ENCODE measurements at places on chromosomes 16 and 17.
A peak's percentile ranks its signal among the peaks of the same experiment; 100 is the strongest.

DNA sequence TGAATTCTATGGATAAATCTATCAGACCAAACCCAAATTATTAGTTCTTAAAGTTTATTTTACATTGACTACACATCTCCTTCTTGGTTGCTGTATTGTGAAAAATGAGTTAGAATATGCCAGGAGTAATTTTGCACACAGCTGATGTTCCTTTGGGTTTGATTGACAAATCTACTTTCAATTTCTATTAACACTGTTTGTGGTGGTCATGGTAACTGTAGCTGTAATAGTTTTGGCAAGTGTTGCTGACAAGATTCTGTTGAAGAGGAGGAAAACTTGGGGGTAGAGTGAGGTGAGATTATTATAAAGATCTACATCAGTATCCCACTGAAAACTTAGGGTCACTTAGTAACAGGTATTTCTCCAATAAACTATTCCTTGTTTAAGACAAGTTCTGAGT, 30.3 kb downstream of the MRTFB start:
- no peak for DNase-seq

GRCh38 chr17:81481073-81481799, 31.4 kb downstream of the ACTG1 start:
- peak; percentile 86 for DNase-seq

GRCh38 chr16:50153596-50154419, 702 bp downstream of the TENT4B start:
- DNase-seq, result no peak

DNA sequence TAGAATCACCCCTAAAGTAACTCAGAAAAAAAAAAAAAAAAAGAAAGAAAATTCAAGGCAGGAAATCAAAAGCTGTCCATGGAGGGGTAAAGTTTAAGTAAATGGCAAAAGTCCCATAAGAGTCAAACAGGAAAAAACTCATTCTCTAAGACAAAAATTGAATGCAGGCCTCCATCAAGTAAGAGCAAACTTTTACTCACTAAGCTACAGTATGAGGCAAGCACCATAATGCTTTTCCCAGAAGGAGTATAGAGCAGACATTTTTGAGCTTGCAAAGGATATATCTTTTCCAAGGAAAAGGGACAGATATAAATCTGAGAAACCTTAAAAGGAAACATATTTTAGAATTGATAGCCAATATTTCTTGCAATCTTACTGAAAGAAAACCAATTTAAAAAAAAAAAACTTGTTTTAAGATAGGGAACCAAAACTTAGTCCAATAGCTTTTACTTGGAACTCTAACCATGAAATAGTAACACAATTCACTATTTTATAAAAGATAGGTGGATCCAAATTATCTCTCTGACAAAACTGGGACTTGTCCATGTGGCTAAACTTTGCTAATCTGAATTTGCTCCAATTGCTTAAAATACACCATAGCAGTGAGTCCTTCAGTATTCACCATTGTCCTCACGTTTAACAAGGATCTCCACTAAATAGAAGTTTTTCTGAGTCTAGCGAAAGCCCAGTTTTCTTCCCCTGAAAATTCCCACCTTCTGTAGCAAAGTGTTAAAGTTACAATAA, 99.8 kb downstream of the CDH11 start:
- DNase-seq, result no peak

DNA sequence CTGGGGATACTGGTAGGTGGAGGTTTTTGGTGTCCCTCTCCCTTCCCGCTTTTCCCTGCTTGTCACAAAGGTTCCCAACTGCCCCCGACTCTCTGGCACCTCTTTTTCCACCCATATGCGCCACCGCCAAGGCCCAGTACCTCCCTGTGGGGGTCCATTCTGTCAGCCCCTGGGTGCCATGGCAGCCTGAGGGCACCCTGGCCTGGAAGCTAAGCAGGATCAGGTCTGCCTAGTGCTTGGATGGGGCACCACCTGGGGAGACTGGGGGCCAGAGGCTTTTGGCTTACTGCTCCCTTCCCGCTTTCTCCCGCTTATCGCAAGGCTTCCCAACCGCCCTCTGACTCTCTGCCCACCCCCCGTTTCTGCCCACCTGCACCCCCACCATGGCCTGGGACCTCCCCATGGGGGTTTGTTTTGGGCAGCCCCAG, 2286.4 kb downstream of the TP53TG3F start:
- DNase-seq, result no peak

- no peak for DNase-seq
These were observed 227.3 kb downstream of the IRX3 start for GRCh38 chr16:54059319-54059718.

- DNase-seq, result no peak
These were observed 2.2 kb downstream of the HAGHL start for GRCh38 chr16:728890-729744.

GRCh38 chr17:11742886-11743285, 144.6 kb downstream of the DNAH9 start:
- no peak for DNase-seq

GRCh38 chr17:68319410-68320162, 28.3 kb downstream of the ARSG start:
- DNase-seq, result no peak

DNA sequence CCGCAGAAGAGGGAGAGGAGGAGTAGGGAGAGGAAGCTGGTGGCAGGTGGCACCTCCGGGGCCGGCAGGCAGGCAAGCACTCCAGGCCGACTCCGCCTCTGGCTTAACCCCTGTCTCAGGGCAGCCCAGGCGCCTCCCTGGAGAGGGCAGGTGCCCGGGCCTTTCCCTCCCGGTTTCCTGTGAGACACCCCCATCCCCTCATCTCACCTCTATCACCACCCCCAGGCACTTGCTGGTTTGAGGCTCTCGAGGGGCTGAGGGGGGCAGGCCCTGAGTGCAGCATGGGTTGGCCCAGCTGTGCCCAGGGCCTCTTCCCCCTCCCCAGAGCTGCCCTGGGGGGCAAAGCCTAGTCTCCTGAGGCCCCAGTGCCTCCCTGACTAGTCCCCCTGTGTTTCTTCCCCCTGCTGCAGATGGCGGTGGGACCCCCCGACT, 6.0 kb downstream of the DOC2A start:
- peak; percentile 63 for DNase-seq

- no peak for DNase-seq
These were observed 224.6 kb upstream of the N4BP1 start for GRCh38 chr16:48834576-48834975.

DNA sequence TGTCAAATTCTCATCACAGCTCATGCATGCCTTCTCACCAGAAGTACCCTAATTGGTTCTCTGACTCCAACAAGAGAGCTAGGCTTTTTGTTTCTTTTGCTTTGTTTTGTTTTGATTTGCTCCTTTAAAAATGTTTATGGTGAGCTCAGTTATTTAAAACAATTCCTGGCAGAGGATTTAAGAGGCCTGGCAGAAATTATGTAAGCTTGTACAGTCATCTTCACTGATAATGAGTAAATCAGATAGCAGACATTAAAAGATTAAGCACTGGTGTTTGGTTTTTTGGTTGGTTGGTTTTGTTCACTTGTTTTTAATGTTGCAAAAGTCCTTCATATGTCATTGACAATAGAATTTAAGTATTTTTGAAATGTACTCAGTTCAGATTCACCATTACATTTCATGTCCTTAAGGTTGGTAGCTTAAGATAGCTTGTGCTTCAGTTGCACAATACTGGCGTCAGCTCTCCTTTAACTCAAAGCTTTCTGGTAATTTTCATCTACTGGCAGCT, 378.9 kb downstream of the CDH13 start:
- DNase-seq, result no peak

- DNase-seq, result no peak
These were observed 21.2 kb upstream of the MTSS2 start for GRCh38 chr16:70706948-70707465.

DNA sequence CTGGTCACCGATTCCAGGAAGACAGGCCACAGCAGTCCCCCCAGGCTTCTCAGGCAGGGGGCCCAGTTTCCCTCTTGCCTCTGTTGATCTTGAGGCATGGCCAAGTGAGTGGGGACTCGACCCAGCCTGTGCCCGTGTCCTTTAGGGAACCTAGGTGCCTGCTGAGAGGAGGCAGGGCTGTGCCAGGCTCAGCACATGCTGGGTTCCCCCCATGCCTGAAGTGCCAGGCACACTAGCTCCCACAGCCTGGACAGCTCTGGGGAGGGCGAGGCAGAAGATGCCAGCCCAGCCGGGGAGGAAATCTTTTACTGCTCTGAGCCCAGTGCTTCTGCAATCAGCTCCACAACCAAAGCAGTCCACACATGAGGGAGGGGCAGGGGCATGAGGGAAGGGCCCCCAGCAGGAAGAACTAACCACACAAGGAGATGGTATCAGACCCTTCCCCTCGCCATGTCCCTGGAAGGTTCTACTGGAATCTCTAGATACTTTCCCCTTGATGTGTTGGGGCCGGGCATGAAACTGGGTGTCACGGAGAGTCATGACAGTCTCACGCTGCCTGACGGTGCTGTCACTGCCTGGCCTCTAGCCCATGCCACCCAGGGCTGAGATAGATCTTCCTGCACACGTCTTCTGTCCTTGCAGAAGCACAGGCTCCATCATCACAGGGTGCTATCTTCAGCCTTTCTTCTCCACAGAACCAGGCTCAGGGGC, 25.5 kb downstream of the MYO18A start:
- no peak for DNase-seq

- no peak for DNase-seq
These were observed 26.7 kb upstream of the ITGA3 start for GRCh38 chr17:50029185-50029584.

- DNase-seq, result no peak
These were observed 168.8 kb downstream of the CYLD start for GRCh38 chr16:50910736-50911100.

- no peak for DNase-seq
These were observed 25.6 kb upstream of the PMFBP1 start for GRCh38 chr16:72197545-72197944.

DNA sequence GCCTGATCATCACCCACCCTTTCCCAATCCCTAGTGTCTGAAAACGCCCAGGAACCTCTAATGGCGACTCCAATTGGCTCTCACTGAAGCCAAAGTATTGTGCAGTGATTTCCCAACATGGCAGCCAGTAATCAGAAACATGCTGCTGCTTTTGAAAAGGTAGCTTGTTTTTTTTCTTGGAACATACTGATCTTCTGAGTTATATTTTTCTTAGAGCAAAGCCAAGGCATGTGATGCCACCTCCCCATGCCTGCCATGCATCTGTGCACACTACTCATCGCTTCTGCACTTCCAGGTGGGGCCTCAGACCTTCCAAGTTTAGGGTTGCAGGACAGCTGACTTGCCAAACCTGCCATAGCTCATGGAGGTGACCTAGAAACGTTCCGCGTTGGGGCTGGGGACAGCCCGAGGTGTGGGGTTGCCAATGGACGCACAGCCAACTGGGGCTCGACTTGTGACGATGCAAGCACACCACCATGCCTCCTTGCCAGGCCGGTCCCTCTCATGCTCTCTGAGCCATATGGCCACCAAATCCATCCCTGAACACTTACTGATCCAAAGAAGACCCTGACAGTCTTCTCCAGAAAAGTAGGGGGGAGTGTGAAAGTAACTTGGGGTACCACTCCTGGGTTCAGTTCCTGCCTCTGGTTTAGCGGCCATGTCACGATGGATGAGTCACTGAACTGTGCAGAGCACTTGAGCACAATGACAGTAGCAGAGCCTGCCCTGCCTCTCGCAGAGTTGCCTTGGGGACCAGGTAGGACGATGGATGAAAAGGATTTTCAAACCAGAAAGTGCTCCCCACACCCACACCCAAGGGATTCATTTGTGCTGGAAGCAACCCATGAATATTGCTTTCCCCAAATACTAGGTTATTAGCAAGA, 155.7 kb downstream of the CCDC182 start:
- no peak for DNase-seq

DNA sequence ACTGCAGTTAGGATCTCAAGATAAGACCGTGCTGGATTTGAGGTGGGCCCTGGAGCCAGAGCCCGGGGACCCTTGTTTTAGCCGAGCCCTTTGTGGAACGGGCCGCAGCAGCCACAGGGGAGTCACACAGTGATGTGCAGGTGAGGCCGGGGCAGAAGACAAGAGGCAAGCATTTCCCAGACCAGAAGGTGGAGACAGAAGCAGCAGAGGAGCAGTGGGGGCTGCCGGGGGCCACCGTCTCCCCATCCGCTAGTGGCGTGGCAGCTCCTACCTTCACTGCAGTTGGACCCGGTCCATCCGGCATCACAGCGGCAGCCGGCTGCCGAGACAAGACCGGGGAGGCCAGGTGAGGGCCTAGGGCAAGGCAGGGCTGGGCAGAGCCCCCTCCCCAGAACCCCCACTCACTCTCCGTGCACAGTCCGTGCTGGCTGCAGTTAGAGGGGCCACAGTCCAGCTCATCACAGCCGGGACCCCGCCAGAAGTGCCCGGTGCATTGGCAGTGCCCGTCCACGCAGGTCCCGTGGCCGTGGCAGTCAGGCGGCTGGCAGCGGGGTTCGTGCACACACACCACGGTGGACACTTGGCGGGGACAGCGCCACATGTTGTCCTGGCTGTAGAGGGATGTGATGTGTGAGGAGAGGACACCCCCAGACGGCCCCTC, 6.0 kb downstream of the NAGPA start:
- DNase-seq, result no peak

DNA sequence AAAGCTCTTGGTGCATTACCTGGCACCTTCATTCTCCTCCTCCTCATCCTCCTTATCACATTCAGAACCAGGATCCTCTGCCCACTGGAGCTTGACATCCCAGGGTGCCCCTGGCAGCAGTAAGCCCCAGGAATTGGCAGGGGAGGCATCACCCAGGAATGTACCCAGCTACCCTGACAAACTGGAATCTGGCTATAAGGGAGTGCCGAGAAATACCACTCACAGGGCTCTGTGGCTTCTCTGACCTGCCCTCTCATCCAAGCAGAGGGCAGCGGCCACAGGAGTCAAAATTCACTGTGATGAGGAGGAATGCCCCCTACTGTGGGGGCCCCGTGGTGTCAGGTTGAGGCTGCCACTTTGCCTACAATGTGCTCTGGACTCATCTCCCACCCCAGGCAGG, 19.6 kb downstream of the MPP3 start:
- no peak for DNase-seq

DNA sequence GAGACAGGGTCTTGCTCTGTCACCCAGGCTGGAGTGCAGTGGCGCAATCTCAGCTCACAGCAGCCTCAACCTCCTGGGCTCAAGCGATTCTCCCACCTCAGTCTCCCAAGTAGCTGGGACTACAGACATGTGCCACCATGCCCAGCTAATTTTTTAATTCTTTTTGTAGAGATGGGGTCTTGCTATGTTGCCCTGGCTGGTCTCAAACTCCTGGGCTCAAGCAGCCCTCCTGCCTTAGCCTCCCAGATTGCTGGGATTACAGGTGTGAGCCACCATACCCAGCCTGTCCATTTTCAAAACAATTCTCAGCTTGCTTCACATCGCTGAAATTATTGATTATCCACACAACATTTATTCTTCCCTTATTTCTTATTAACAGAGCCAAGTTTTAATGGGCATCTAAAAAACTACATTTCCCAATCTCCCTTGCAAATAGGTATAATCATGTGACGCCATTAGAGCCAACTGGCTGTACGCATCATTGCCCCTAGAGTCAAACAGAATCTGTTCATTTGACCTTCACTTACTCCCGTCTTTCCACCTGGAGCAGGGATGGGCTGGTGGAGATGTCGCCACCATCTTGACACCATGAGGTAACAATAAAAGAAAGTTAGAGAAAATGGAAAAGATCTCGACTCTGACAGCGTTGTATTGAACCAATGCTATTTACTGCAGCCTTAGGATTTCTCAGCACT, 148.0 kb upstream of the FOXF1 start:
- peak; percentile 41 for DNase-seq
